Hematopoietic multipotent progenitor cell treated with erythropoietin and hydrocortisone succinate and interleukin-3 and kit ligand, for 4 days (in vitro differentiated cells): ENCODE measurements at places on chromosomes 6 and 20.

DNA sequence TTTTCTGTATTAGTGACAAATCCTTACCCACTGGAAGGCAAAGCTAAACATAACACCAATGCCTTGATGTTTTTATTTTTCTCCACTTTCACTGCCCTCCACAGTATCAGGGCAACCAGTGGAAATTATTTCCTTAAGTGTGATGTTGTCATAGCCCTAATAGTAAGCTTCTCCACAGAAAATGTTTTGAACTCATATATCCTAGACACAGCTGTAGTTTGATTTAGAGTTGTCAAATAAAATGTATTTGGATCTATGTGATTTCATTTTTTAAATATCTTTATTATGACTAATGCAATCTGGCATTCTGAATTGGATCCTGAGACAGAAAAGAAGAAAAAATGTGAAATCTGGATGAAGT, 70.9 kb upstream of the UFL1 start:
- DNase-seq = no peak

GRCh38 chr6:156599366-156599765, 177.8 kb upstream of the ARID1B start:
- DNase-seq = no peak

GRCh38 chr6:108566406-108566805, 5.7 kb downstream of the FOXO3 start:
- no peak for DNase-seq

GRCh38 chr20:48398506-48399449, 429.0 kb downstream of the PREX1 start:
- DNase-seq = no peak

GRCh38 chr6:116313101-116313776, 33.5 kb upstream of the TSPYL1 start:
- DNase-seq = no peak

GRCh38 chr6:148413321-148414091, 70.9 kb downstream of the SASH1 start:
- no peak for DNase-seq

GRCh38 chr6:101085327-101085726, 204.2 kb upstream of the ASCC3 start:
- no peak for DNase-seq

- DNase-seq = no peak
Observed at GRCh38 chr6:124223611-124224345, 420.1 kb downstream of the NKAIN2 start.

- peak; percentile 78 for DNase-seq
Observed at GRCh38 chr6:29628419-29629281, 4.3 kb downstream of the GABBR1 start.

GRCh38 chr6:24991810-24992467, 56.2 kb upstream of the RIPOR2 start:
- peak; percentile 91 for DNase-seq

- no peak for DNase-seq
Observed at GRCh38 chr6:36692861-36693702, 4.5 kb upstream of the RAB44 start.

DNA sequence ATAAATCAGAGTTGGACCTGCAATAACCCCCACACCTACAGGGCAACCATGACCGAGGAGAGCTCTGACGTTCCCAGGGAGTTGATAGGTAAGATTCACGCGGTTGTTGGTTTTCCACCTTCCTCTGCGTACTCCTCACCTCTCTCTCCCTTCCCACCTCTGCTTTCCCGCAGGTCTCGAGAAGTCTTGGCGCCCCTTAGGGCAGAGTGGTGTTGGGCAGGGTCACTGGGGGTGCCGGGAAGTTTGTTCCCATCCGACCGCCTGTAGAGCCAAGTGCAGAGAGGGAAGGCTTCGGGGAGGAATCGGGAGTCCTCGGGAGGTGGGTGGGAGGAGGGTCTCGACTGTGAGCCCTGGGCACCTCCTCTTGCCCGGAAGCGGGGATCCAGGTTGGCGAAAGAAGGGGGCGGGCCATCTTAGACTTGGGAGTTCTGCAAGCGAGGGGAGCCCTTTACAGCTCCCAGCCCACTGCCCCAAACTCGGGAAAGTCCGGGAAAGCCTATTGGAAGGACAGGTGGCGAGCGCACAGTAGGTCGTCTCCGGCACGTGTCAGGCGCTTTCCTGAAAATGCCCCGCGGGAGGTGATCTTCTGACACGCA, 672 bp downstream of the CARMIL1 start:
- peak; percentile 15 for DNase-seq

DNA sequence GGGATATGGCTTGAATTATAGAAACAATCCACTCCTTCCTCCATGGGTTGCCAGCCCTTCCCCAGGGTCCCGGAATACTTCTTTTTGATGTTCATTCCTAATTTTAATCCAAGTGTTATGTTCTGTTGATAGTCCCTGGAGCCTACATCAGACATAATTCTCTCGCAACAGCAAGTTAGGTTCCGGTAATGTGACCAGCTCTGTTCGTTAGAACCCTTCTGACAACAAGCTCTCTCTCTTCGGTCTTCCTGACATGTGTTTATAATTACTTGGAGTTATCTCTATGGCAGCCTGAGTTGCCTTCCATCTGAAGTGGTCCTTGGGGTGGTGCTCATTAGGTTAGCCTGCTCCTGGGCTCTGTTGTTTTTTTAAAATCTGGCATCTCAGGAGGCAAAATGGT, 506.9 kb upstream of the JARID2 start:
- DNase-seq = peak; percentile 44

DNA sequence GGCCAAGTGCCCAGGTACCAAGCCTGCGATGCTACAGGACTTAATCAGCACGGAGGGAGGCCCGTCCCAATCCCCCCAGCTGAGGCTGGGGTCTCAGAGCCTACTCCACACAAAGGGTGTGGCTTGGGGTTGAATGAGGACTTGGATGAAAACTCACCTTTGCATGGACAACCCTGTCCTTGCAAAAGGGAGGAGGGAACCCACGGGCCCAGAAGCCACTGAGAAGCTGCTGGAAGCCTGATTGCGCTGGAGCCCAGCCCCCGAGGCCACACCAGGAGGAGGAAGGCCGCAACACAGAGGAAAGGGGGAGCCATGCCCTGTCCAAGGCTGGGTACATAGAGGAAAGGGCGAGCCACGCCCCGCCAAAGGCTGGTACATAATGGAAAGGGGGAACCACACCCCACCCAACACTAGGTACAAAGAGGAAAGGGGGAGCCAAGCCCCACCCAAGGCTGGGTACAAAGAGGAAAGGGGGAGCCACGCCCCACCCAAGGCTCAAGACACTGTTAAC, 158.8 kb downstream of the DLL1 start:
- no peak for DNase-seq

DNA sequence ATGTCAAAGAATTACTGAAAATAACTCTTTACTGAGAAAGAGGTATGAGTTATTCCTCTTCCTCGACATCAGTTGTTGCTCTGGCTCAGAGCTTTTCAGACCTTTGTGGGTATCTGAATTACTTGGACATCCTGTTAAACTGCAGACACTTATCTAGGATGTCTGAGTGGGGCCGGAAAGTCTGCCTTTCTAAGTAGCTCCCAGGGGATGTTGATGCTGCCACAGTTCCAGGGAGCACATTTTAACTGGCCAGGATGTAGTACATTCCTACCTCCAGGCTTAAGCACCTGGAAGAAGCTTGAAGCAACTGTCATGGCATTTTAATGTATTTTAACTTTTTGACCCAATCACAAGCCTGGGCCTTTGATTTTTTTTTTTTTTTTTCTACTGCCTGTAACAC, 265.8 kb upstream of the PLCB4 start:
- DNase-seq = no peak

- no peak for DNase-seq
Observed at GRCh38 chr6:111200350-111201243, 113.3 kb downstream of the SLC16A10 start.

- no peak for DNase-seq
Observed at GRCh38 chr20:38969708-38970107, 7.6 kb downstream of the DHX35 start.
